Kidney epithelial cell (primary cell): ENCODE measurements at places on chromosomes 6 and 20. TPM values are rescaled to one million over a fixed set of nuclear protein-coding genes. Genes with fewer than 3 reads are reported as not detected.

GRCh38 chr6:136148051-136148450, 102.1 kb downstream of the MTFR2 start:
- DNase-seq: no peak

DNA sequence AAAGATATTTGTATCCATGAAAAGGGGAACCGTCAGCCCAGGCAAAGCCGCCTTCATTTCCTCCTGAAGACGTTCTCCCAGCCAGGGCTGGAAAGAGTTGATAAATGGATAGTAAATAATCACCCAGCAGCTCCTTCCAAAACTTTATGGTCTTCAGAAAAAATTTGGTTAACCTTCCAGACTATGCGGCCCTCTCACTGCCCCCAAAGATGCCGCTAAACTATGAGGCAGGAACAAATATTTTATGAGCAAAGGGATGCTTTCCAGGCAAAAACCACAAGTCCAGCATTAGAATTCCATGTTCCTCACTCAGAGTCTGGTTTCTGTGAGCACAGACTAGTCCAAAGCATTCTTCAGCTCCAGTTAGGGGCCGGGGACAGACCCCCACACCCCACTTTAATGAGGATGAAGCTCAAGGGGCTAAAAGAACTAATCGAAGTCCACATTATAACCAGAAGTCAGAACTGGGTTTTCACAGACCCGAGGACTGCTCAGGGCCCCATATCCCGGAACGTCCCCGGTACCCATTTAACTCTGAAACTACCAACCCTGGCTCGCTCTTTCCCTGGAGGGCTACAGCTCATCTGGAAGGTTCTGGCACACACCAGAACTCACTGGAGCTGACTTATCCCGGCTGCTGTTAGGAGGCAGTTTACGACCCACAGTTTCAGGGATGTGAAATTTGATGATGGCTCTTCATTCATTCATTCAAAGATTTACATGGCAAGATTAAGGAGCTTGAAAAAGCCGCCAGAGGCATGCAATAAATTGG, 29.4 kb downstream of the BMP7 start:
- no peak for DNase-seq

DNA sequence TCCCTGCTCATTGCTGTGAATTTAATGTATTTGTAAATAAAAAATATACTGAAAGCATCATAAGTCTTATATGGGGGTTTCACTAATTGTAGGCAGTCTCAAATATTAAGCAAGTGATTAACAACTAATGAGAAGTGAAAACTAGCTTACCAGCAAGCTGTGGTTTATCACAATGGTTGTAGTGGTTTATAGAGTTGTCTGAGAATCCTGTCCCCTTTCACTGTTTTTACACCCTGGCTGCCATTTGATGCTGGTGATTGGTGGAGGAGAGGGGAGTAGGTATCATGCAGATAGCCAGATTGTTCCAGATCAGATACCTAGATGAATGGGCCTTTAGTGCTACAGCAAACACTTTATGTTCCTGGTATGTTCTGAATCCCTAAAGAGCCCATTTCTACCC, 6.0 kb downstream of the MKKS start:
- no peak for DNase-seq

DNA sequence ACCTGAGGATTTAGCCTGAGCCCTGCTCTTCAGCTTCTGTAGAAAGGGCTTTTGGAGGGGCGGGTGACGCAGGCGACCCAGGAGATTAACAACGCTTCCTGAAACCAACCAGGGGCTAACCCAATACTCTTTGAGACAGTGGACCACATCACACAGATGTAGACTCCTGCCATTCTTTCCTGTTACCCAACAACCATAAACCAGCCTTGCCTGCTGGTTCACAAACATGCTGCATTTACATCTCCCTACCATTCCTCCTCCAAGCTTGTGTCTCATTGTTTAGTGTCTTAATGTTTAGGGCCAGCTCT, 28.3 kb downstream of the PPP1R16B start:
- no peak for DNase-seq

GRCh38 chr6:21527731-21528130, 65.8 kb upstream of the SOX4 start:
- DNase-seq: no peak

DNA sequence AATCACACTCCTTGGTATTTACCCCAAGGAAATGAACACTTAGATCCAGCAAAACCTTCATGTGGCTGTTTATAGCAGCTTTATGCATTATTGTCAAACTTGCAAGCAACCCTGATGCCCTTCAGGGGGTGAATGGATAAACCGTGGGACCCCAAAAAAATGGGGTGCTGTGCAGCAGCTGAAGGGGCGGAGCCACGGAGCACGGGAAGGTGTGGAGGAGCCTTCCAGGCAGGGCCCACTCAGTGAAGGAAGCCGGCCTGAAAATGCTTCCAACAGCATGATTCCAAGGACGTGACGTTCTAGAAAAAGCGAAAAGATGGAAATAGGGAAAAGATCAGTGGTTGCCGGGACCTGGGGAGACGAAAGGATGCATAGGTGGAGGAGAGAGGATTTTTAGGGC, 25.6 kb upstream of the FRMD1 start:
- no peak for DNase-seq

DNA sequence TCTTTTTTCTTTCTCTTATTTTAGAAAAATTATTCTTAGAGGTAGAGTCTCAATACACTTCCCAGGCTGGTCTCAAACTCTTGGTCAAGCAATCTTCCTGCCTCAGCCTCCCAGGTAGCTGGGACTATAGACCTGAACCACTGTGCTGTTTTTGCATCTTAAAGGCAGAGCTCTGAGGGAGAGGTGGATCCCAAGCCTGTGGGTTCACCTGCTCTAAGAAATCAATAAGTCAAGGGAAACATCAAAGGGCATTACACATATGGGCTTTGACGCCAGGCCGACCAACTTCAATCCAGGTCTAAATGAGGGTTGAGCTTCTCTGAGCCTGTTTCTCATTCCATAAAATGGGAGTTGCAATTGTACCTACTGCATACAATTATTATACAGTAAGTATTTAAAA, 223.9 kb downstream of the LY86 start:
- no peak for DNase-seq

- no peak for DNase-seq
These were observed 2.0 kb downstream of the QRSL1 start for GRCh38 chr6:106631346-106631745.

DNA sequence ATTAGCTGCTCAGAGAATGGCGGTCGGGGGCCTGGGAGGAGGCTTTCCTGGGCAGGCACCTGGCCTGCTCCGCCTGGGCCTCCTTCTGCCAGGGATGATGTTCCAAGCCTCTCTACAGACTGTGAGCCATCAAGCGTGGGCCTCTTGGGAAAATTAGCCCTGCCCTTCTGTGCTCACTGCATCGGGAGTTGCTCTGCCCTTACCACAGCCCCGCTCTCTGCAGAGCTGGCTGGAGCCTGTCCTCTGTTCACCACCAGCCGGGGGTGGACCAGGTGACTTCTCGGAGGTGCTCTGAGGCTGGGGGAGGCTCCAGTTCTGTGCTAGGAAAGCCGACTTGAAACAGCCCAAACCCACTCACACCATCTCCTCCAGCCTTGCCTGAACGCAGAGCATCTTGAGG, 24.2 kb downstream of the MDGA1 start:
- no peak for DNase-seq

DNA sequence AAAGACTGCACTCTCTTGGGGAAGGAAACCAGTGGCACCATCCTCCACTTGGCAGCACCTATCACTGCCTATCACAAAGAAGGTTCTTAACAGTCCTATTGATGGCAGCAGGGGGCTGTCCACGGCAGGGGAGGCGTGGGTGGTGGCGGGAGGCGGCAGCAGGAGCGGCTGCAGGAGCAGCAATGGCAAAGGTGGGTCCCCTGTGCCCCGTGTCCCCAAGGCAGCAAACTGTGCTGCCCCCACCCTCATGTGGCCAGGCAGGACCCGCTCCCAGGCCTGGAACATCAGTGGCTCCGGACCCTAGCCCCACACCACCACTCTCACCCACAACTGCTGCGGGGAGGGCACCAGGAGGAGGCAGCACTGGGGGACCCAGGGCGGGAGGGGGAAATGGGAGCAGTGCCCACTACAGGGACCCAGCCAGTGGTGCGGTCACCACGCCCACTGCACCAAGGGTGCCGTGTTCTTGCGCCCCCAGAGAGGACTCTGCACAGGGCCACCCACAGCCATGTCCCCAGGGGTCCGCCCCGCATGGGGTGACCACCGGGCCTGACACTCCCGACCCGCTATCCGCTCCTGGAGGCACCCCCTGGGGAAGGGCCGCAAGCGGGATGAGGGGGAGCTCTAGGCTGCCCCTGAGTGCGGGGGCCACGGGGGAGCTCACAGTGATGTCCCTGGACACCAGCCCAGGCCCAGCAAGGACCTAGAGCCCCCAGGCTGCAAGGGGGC, 54.6 kb downstream of the GMDS start:
- no peak for DNase-seq

DNA sequence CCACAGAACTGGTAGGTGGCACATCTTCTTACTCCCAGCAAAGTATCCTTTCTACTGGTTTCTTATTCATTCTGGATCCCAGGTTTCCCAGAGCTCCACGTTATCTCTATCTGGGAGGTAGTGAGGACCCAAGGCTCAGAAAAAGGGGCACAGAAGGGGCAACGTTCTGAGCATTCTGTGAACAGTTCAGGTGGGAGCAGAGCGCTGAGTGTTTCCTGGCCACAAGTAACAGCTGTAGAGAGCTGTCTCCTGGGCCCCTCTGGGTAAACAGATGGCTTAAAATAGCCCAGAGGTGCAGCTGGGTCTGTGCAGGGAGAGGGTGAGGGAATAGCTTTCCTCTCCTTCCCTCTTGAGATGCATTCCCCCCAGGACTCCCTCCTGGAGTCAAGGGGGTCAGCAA, 2.1 kb downstream of the APOBEC2 start:
- no peak for DNase-seq

- DNase-seq: no peak
These were observed 66.8 kb upstream of the RPS6KA2 start for GRCh38 chr6:166693880-166694279.

DNA sequence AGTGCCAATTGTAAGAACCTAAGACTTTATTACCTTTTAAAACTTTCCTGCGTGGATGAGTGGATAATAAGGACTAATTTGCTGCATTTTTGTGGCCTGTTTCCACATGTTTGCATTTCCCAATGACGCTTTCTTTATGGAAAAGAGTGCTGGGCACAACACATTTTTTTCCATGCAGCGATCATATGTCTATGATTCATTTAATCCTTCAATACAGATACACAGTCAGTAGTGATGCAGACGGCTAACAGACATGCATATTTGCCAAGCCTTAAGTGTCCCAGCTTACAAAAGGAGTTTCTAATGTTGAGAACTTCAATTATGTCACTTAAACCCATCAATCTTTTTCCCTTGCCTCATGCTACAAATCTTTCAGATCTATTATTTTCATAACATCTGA, 239.8 kb upstream of the PREP start:
- no peak for DNase-seq

DNA sequence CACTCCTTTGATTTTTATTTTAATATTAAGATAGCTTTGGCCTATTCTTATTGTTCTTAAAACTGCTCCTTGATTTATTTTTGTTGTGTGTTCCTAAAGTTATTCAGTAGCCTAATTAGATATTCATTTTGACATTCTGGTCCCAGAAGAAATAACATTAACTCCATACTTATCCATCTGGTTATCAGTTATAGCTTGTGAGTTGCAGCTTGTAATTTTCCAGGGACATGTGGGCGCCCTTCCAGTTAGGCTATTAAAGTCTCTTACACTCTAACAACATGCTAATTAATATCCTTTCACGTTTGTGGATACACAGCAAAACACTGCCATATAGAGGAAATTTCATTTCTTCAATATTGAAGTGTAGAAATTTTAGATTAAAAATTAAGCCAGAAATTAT, 987.5 kb downstream of the HACE1 start:
- DNase-seq: no peak

DNA sequence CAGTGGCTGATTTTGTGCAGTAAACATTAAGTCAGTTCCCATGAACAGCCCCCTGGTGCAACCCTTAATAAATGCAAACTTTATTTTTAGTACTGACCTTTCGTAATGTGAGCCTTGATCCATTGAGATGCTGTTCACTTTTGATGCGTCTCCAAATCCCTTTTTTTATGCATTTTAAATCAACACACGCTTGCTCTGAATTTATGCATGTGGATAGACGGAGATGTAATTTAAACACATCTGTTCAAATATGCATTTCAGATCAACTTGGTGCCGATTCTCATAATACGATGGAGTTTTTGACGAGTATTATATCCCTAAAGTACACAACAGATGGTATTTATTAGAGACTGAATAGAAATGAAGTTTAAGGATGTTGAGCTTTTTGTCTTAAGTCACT, 505.7 kb downstream of the CDKAL1 start:
- no peak for DNase-seq

DNA sequence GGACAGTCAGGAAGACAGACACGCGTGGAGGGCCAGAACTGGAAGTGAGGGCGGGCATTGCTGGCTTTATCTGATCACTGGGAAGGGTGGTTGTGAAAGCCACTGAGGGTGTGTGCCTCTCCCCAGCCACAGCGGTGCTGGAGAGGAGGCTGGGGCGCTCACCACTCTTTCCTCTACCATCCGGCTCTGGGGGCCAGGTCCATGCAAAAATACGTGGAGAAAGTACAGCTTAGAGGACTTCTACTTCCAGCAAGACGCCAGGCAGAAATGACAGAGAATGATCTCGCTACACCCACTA, 148.8 kb upstream of the RPS6KA2 start:
- no peak for DNase-seq

DNA sequence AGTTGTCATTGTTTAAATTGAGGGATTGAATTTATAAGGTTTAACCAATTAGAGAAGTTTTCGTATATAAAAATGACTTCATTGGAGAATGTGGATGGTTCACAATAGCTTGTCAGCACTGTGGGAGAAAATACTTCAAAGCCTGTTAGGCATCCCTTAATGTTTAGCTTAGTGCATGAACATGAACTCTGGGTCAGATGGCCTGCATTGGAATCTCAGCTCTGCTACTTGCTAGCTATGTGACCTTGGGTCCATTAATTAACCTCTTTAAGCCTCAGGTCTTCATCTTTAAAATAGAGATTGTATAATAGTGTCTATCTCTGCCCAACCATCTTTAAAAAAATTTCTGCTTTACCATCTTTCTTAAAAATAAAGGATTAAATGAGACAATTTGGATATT, 11.1 kb downstream of the CTNNBL1 start:
- DNase-seq: no peak

GRCh38 chr20:62133864-62134263, 9.3 kb downstream of the PSMA7 start:
- DNase-seq: no peak

DNA sequence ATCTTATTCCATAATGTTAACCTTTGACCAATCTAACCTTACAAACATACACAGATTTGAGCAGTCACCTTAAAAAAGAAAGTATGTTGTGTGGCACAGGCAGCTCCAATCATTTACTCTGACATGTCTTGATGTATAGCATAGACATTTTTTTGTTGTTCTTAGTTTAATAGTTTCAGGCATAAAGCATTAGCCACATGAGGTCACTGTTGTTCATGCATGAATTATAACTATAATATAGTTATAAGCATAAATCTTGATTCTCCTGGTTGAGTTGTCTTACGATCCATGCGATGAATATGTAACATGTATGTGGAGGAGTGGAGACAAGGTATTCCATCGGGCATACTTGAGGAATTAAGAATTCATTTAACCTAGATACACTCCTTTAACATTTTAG, 26.1 kb upstream of the NKAIN2 start:
- DNase-seq: no peak

EIF2S2 gene
- 118 and 132 TPM in 2 replicates for total RNA-seq

TINAG gene
- 0.75 and 1.3 TPM in 2 replicates for total RNA-seq

SLC22A3 gene
- 5.8 and 6.4 TPM in 2 replicates for total RNA-seq

HSPA1L gene
- 0.46 and 1.1 TPM in 2 replicates for total RNA-seq

CLIC5 gene
- total RNA-seq: 3.2 and 3.5 TPM in 2 replicates

RAB44 gene
- total RNA-seq: 0.07 TPM in 1 of 2 replicates, not detected in the other

ULBP1 gene
- 6.0 and 7.5 TPM in 2 replicates for total RNA-seq

RFX6 gene
- total RNA-seq: not detected in 2 replicates

SIRPB1 gene
- total RNA-seq: 1.4 and 5.5 TPM in 2 replicates

LCA5 gene
- 5.1 and 7.0 TPM in 2 replicates for total RNA-seq

C4B gene
- total RNA-seq: 2.3 and 4.4 TPM in 2 replicates

SUN5 gene
- not detected in 2 replicates for total RNA-seq
